ENCODE measurements at places on chromosomes 5 and 9.

DNA sequence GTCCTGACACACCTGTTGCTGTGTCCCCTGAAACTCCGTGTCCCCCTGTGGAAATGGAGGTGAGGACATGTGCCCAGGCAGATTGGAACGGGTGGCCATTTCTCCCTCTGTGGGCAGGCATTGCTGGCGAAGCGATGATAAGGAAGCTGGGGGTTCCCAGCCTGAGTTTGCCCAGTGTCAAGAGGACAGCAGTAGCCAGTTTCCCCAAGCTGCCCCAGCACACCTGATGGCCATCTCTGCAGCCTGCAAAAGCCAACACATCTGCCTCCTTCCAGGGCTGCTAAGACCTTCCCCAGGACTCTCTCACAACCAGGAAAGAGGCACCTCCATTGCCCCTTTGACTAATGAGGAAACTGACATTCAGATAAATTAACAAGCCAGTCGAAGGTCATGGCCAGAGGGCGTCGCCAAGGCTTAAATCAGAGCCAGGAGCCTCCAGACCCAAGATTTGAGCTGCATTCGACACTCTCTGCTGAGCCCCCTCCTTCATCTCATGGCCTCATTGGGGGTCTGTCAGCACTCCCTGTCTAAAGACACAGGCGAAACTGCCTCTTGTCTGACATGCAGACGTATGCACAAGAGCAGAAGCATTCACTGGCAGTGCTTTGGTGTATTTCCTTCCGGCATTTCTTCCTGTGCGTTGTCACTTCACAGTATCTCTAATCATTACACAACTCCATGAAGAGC lies 10.4 kb upstream of the WNK2 start:
- DNase-seq, result peak; percentile 59

DNA sequence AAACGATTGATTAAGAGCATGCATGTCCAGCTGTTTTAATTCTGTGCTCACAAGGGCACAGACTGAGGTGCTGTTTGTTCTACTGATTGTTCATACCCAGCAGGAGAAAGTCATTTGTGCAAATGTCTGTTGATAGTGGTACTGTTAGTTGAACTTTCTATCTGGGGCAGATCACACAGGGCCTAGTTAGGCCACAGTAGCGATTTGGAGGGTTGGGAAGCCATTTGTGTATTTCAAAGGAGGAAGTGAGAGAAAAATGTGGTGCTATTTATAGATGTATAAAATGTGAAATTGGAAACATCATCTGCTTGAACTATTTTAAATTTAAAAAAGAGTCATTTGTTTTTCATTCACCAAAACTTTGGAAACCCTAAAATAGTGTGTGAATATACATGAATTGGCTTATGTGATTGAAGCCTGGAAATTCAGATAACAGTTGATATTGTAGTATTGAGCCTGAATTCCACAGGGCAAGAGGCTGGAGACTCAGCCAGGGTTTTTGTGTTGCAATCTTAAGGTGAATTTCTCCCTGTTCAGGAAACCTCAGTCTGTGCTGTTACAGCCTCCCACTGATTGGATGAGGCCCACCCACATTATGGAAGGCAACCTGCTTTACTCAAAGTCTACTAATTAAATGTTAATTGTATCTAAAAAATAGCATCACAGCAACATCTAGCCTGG lies 162.0 kb upstream of the CDKN2B start:
- DNase-seq, result no peak

DNA sequence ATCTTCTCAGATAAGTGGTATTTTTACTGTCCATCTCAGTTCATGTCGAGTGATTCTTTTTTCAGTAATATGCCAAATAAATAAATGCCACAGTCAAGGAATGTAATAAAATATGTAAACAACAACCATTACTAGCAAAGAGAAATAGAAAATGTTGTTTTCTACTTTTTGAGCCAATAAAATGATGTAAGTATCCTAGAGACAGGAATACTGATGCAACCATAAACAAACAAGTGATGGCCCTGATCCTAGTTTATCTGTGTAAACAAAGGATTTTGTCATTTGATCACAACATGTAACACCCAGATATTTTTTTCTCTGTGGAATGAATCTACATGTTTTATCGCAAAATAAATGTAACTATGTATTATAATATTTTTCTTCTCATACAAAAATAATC lies 1852.8 kb downstream of the EFNA5 start:
- no peak for DNase-seq

DNA sequence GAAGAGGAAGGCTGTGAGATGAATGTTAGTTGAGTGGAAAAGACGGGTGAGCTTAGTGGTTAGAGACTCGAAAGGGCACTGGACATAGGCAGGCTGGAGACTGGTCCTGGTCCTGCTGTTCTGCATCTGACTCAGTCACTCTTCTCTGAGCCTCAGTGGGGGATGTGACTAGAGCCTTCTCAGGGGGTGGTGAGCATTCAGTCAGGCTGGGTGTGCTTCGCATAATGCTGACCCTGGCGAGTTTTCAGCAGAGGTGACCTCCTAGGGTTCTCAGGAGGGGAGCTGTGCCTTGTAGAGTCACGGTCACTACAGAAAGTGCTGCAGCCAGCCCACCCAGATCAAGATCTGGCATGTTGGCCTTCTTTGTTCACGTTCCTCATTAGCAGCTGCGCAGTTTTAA lies 44.3 kb downstream of the PRRC2B start:
- no peak for DNase-seq

DNA sequence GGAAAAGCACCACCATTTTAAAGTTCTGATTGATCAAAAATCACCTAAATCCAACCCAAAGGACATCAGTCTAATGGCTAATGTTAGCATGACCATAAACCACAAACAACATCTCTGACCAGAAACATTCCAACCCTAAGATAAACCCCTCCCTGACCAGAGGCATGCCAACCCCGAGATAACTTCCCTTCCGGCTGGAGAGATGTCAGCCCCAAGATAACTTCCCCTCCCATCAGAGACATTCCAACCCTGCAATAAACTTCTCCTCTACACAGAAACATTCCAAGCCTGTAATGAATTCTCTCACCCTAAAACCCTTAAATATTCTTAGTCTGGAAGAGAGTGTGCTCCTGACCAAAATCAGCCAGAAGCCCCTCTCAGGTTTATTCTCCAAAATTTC lies 364.3 kb downstream of the KCNN2 start:
- no peak for DNase-seq

GRCh38 chr5:85441156-85441555 lies 1056.5 kb upstream of the EDIL3 start:
- no peak for DNase-seq

GRCh38 chr9:133726401-133727276 lies 11.5 kb downstream of the SARDH start:
- DNase-seq, result peak; percentile 75

DNA sequence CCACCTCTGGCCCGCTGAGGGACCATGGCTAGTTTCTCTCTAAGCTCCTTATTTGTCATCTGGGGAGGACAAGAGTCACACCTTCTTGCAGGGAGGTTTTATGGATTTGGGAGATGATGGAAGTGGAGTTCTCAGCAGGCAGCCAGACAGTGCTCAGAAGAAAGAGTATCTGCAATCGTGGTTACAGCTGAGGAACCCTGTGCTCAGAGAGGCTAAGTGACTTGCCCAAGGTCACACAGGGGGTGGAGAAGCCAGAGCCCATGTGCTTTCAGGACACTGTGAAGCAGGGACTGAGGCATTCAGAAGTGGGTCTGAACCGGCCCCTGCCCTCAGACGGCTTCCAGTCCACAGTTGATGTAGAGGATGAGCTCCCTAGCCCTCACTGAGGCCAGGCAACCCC lies 10.8 kb downstream of the PRRX2 start:
- no peak for DNase-seq

- no peak for DNase-seq
Measured at GRCh38 chr5:79850316-79850822, 140.7 kb downstream of the MTX3 start.

DNA sequence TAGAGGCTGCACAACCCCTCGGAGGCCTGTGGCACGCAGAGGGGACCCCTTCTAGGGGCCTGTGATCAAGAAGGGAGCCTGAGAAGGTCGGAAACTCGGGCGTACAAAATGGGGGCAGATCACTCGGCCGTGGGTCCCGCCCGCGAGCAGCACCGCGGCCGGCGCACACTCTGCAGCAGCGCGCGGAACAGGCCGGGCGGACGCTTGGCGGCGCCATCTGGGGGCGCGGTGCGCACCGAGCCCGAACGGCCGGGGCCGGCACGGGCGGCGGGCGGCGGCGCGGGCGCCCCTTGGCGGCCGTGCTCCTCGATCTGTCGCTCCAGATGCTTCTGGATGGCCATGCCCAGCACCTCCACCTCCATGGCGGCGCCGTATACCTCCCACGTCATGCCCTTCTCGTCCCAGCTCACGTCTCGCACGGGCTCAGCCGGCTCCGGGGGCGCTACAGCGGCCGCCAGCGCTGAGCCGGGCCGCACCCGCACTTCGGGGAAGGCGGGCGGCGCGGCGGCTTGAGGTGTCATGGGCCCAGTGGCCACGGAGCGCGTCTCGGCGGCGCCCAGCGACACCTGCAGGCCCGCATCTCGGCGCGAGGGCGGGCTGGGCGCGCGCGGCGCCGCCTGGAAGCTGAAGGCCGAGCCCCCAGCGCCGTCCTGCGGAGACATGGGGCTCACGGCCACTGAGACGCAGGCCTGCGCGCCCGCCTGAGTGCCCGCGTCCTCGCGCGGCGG lies 13.1 kb downstream of the GPRIN1 start:
- DNase-seq, result peak; percentile 36

DNA sequence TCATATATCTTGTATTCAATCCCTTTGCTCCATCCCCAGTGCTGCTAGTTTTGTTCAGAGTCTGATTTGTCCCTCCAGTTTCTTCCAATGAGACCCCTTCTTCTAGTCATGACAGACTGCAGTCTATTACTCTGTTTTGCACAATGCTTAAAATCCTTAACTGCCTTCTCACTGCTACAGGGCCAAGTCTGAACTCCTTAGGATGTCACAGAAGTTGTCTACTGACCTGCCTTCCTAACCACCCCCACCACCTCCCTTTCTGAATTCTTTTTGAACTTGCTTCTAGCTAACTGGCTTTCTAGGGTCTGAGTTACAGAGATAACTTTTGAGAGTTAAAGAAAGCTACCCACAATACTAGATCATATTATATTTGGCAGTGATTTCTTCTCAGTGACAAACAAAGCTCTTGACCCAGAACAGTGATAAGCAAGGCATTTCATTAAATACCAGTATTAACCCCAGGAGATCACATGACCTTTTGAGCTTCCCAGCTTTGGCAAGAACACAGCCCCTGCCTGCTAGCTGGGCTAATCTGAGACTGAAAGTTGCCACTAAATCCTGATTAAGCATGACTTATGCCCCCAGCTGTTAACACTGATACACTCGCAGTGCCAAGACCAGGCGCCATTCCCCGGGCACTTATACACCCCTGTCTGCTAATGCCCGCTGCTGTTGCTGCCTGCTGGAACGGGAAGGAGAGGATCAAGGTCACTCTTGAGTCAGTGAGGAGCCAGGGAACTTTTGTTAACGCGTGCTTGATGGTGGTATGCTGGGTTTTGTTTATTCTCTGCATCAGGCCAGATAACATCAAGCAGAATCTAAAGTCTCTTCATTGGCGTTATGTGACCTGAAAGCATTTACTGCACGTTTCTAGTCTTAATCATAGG lies 36.4 kb upstream of the ADAMTSL1 start:
- DNase-seq, result peak; percentile 47

DNA sequence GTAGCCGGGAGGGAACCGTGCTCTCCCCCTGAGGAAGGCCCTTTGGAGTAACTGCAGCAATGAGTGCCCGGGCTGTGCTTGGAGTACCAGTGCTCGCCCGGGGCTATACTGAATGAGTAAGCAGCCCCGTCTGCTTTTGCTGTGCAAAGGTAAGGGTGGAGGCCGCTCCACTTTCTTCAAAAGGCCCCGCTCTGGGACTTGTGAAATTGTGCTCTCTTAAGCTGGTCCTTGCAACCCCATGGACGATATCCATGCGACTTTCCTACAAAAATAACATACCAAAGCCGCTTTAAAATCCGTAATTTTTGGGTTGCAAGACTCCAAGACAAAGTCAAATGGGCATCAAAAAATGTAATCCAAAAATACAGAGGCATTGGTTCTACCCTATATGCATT lies 578 bp upstream of the TNFAIP8 start:
- DNase-seq, result no peak

DNA sequence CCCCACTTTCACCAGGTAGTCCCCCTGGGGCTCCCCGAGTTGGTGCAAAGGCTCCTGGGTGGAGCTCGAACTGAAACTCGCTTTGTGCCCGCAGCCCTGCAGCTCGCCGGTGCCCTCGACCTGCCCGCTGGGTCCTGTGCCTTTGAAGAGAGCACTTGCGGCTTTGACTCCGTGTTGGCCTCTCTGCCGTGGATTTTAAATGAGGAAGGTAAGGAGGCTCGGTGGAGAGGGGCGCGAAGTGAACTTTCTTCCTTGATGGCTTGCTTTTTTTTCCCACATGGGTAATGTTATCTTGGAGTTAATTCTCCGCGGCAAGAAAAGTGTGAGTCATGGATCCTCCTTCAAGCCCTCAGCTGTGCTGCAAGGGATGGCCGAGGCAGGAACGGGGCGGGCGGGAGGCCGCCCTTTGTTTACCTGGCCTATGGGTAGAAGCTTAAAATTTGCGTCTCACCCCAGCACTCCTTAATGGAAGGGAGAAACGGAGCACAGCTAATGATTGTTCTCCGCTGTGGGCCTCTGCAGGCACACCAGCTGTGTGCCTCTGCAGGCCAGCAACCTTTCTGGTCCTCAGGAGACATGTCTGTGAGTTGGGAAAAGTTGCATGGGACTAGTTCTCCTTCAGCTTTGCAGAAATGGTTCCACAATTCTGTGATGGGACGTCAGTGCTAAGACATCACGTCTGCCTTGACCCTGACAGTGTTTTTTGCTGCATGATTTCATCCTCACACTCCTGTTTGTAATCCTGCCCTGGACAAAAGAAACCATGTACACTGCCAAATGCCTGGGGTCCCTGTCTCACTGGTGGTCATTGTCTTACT lies 1.1 kb downstream of the MAMDC2 start:
- DNase-seq, result peak; percentile 51

DNA sequence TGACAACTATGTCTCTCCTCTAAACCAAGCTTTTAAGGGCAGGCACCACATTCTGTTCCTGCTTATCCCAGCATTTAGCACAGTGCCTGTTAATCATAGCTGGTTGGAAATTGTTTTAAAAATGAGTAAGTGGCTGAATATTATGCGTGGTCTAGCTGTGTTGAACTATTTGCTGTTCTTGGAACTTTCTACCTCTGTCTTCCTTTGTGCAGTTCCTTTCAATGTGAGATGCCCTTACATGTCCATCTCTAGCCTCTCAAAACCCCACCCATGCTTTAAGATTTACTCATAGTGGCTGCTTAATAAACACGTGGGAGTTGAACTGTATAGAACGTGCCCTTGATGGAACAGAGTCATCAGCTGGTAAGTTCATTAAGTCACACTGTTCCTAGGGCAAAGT lies 34.5 kb downstream of the C9orf57 start:
- no peak for DNase-seq

DNA sequence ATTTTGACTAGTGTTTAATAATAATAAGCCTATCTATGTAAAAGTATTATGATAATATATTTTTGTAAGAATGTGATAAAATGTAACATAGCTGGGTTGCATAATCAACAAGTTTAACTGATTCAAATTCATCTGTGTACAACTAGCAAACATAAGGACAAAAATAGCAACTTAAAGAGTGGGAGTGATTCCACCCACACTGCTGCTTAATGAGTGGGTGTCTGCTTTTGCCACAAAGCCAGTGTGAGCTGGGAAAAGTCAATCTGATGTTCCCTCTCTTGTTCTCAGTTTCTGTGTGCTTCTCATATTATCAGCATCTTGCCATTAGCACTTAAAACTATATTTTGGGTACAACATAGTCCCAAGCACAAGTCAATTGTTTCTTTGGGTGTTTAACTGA lies 111.1 kb upstream of the DPYSL3 start:
- DNase-seq, result no peak

- no peak for DNase-seq
Measured at GRCh38 chr5:120954255-120954654, 490.2 kb downstream of the PRR16 start.

Data from fibroblast of pulmonary artery (primary cell).